ENCODE measurements at places on chromosomes 1 and 21. TPM values are rescaled to one million over a fixed set of nuclear protein-coding genes. Genes with fewer than 3 reads are reported as not detected.

DNA sequence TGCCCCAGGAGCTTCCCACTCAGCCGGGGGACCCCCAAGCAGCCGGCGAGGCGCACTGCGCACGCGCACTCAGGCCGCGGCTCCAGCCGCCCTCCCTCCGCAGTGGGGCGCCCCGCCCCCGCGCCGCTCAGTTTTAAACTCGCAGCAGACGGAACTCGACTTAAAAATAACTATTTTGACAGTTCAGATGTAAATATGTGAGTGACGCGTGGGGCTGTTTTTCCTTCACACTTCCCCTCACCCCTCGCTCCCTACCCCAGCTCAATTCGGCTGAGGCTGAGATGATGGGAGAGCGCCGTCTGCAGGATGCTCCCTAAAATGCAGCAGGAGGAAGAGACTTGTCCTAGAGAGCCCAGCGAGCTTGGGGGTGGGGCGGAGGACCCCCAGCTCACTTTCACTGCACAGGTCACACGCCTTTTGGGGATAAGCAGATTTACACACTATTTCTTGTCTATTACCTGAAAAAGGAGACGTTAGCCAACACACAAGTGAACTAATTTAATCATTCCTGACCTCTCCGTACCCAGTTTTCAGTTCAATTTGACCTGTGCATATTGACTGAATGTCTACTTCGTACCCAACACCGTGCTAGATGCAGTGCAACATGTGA lies 8.9 kb upstream of the LEMD1 start:
- DNase-seq = peak; percentile 79

DNA sequence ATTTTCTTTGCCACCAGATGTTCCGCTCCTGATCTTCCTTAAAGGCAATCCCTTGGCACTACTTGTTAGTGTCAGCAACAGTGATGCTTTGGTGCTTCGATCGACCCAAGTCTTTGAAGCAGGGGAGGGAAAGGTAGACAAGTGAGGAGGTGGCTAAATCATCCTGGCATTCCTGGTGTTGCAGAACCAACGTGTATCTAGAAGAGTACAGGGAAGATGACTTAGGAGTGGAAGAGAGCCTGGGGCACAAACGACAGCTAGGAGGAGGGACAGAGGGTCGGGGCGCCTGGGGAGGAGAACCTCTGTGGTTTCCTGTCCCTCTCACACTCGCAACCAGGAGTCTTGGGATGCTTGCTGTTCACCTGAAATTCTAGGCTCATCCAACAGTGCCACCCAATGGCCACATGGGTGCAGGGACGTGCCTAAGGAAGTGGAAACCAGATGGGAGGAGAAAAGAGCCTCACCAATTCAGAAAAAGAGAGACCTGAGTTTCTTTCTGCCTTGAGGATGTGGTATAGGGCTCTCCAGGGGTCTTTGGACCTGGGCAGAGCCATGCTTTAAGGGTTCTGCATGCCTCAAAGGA lies 9.5 kb upstream of the KCNA2 start:
- DNase-seq = peak; percentile 76

DNA sequence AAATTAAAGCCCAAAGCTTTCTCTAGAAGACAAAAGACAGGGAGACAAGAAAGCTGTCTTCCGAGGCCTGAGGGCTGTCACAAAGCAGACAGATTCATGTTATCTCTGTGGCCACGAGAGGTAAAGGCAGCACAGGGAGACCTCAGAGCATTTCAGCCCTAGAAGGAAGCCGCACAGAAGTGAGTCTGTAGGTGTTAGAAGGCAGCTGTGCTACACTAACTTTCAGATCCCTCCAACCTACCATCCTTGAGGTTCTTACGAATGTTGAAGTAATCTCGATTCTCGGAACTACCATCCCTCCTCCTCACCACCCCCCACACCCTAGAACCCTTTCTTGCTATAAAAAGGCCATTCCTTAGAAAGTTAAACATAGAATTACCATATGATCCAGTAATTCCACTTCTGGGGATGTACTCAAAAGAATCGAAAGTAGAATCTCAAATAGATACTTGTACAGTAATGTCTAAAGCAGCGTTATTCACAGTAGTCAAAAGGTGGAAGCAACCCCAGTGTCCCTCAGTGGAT lies 21.5 kb upstream of the LYST start:
- no peak for DNase-seq

GRCh38 chr1:169112241-169112640 lies 5.8 kb downstream of the ATP1B1 start:
- no peak for DNase-seq

DNA sequence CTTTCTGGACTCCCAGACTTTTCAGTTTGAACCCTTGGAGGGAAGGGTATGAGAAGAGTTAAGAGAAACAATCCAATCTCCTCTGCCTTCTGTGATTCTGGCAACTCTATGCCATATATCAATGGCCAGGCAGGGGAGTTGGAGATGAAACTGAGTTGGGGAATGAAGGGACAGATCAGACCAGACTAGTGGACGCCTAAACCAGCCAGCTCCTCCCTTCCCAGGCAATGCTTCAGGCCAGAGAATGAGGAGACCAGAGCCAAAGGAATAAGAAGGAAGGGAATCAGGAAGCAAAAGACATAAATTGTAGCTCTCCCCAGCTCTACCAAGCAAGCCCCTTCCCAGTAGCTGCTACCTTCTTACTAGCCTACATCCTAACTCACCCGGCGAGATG lies 22.7 kb downstream of the PLEKHA6 start:
- no peak for DNase-seq

DNA sequence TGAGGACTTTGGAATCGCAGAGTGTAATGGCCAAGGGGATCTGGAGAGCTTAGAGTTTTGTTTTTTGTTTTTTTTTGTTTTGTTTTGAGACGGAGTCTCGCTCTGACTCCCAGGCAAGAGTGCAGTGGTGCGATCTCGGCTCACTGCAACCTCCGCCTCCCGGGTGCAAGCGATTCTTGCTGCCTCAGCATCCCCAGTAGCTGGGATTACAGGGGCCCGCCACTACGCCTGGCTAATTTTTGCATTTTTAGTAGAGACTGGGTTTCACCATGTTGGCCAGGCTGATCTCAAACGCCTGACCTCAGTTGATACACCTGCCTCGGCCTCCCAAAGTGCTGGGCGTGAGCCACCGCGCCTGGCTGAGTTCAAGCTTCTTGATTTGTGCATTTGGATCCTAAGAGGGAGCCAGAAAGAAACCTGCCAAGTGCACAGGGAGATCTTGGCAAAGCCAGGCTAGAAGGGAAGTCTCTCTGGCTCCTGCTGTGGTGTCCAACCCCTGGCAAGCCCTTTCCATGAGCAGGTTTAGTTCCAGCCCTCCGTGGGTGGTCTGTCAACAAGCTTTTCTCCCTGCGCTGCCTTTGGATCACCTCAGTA lies 852 bp downstream of the FAAH start:
- no peak for DNase-seq

GRCh38 chr1:31069392-31069791 lies 3.9 kb upstream of the PUM1 start:
- no peak for DNase-seq

- no peak for DNase-seq
Measured at GRCh38 chr1:161198194-161198896, 509 bp downstream of the ADAMTS4 start.

DNA sequence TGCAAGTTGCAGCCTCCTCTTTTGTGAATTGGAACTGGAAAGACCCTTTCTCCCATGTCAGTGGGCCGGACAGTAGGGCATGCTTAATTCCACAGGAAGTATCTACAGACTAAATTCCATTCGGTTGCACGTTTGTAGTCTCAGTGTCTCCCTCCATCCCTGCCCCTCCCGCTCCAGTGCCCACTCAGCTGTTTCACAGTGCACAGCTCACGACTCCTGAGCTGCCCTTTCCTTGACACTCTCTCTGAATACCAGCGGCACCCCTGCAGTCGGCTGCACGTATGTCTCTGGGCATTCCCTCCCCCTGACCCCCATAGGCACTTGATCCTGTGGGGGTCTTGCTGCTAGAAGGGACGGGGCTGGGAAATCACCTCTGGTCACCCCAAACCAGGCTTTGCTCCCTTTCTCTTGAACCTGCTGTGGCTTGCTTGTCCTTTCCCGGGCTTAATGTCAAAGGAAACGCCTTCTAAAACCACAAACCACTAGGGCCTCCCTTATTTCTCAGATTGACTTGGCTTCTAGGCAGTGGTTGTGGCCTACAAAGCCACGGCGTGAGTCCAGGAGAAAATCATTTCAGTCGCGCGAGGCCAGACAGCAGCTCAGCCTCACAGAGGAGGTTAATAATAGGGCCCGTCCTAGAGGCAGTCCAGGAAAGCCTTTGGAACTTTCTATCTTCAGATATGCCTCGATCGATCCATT lies 365.3 kb upstream of the PROX1 start:
- no peak for DNase-seq

- DNase-seq = no peak
Measured at GRCh38 chr21:45939521-45940045, 42.0 kb upstream of the COL6A1 start.

GRCh38 chr21:16742131-16742641 lies 770.7 kb upstream of the CXADR start:
- DNase-seq = no peak

DNA sequence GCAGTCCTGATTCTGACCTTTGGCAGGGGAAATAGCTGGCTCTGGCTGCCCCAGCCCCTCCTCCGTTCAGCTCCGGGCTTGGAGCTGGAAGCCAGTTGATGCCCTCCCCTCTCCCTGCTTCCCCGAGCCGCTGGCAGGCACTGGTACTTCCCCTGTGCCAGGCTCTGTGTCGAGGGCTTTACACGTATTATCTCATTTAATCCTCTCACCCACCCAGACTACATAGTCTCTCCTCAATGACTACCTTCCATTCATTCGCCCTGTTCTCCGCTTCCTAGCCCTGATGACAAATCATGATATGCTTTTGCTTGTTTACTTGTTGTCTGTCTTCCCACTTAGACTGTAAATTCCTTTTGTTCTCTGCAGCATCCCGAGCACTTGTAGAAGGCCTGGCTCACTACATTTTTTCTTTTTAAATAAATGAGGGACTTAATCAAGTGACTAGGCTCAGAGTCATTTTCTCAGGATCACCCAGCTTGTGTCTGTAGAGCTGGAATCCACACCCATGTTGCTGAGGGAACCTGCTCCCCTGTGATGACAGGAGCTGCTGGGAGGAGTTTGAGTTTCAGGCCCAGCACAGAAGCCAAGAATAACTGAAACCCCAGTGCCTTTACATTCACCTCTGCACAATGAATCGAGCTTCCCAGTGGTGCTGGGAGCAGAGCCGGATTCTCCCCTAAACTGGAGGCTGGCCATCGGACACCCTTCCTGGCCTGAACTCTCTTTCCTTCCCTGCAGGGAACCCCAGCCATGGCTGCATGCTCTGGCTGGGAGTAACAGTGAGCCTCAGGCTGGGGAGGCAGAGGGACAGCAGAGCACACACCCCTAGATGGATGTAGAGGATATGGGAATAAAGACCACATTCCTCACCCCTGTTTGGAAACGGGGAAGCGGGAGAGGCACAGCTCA lies 58.3 kb downstream of the UBIAD1 start:
- DNase-seq = no peak

- no peak for DNase-seq
Measured at GRCh38 chr1:14332158-14332557, 266.3 kb upstream of the KAZN start.

GRCh38 chr1:219651993-219652392 lies 39.1 kb upstream of the ZC3H11B start:
- no peak for DNase-seq

DNA sequence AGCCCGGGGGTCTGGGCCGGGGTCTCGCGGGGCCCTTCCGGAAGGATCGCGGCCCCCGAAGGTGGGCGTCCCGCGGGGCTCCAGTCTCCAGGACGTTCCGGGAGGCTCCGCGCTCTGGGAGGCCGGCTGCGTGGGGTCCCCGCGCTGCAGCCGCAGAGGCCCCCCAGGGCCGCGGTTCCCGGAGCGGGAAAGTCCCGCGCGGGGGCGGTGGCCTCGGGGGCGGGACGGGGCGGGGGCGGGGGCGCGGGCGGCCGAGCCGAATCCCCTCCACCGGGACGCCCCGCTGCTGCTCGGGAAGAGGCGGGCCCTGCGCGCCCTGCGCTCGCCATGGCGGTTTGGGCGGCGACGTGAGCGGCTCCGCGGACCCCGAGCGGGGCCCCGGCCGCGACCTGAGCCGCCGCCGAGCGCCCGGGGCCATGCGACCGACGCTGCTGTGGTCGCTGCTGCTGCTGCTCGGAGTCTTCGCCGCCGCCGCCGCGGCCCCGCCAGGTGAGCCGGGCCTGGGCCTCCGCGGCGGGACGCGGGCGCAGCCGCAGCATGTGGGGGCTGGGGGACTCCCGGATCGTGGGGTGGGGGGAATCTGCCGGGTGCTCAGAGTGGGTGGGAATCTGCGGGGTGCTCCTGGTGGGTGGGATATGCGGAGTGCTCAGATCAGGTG lies at the start of gene IFNGR2:
Gene IFNGR2, plus strand, starts transcription at position 286 of the 658 bp plus-strand sequence. Its CDS starts 131 bp downstream, at position 417.
- DNase-seq = peak; percentile 52

DNA sequence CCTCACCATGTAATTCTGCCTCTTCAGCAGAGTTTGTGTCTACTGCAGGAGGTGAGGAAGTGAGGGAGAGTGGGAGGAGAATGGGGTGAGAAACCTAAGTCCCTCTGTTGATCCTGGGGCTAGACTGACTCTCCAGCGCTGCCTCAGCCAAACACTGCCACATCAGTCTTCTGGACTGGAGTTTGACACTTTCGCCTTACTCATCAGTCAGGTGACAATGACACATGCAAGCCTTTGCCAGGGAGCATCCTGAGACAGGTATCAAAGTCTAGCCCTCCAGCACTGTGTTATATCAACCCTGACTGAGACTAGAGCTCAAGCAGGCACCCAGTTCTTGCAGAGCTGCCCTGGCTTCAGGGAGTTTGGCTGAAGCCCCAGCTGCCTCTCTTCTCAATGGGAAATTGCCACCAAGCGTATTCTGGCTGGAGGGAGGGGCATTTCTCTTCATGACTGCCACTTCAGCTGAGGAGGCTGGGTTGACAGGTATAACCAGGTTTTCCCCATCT lies 33.3 kb upstream of the SUCO start:
- DNase-seq = no peak

- DNase-seq = no peak
Measured at GRCh38 chr1:228095161-228095560, 8.0 kb downstream of the C1orf35 start.

GRCh38 chr1:31703431-31704270 lies at the start of gene COL16A1:
Gene COL16A1, minus strand, starts transcription at chr1:31704017. Its CDS starts 1,824 bp downstream, at chr1:31702193.
- DNase-seq = peak; percentile 72

DNA sequence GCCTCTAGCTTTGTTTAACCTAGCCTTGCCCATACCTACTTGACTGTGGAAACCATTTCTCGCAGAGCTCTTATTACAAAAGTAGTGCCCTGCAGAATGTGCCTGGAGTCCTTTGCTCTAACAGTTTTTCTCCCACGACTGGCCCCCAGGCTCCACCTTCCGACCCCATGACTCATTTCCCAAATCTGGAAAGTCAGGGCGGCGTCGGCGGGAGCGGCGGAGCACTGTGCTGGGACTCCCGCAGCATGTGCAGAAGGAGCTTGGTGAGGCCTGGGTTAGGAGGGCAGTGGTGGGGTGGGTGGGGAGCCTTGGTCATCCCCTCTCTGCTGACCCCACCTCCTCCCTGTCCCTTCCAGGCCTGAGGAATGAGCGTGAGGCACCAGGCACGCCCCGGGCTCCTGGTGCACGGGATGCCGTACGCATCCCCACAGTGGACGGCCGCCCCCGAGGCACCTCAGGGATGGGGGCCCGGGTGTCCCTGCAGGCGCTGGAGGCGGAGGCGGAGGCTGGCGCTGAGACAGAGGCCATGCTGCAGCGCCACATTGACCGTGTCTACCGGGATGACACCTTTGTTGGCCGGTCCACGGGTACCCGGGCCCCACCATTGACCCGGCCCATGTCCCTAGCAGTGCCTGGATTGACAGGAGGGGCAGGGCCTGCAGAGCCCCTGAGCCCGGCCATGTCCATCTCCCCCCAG lies 47.5 kb downstream of the YARS1 start:
- DNase-seq = peak; percentile 52

HORMAD1 gene
- 1.4 TPM for total RNA-seq

SEC16B gene
- 4.7 TPM for total RNA-seq

CXADR gene
- 85.9 TPM for total RNA-seq

ANKRD35 gene
- total RNA-seq = 0.99 TPM

GBP6 gene
- not detected for total RNA-seq

RGSL1 gene
- not detected for total RNA-seq

Measured in mucosa of descending colon (tissue), 3 donors.